ENCODE measurements at places on chromosomes 16 and 17. TPM values are rescaled to one million over a fixed set of nuclear protein-coding genes. Genes with fewer than 3 reads are reported as not detected.

Gene NPTX1
- total RNA-seq, result 0.07 TPM

Gene TTYH2
- 23.3 TPM for total RNA-seq

DNA sequence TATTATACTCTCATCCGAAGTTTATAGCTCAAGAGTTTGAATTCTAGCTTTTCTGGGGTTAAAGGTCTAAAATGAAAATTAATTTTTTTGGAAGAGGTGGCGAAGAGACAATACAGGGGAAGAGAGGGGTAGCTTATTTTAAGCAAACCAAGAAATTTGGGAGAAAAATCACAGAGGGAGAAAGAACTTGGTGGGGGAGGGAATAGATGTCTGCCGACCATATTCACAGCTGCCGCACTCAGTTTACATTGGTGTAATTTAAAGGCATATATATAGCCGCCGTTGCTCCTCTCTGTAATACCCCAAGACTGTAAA lies 6.5 kb upstream of the ZFHX3 start:
- no peak for DNase-seq

- DNase-seq, result no peak
Observed at GRCh38 chr16:66127459-66128370, 238.8 kb upstream of the CDH5 start.

GRCh38 chr16:87057951-87058560 lies 259.1 kb downstream of the C16orf95 start:
- DNase-seq, result no peak

- no peak for DNase-seq
Observed at GRCh38 chr17:80950466-80951120, 41.0 kb upstream of the CHMP6 start.

GRCh38 chr16:9946022-9946720 lies 236.1 kb downstream of the GRIN2A start:
- no peak for DNase-seq
